ENCODE measurements at places on chromosomes 6 and 20.

DNA sequence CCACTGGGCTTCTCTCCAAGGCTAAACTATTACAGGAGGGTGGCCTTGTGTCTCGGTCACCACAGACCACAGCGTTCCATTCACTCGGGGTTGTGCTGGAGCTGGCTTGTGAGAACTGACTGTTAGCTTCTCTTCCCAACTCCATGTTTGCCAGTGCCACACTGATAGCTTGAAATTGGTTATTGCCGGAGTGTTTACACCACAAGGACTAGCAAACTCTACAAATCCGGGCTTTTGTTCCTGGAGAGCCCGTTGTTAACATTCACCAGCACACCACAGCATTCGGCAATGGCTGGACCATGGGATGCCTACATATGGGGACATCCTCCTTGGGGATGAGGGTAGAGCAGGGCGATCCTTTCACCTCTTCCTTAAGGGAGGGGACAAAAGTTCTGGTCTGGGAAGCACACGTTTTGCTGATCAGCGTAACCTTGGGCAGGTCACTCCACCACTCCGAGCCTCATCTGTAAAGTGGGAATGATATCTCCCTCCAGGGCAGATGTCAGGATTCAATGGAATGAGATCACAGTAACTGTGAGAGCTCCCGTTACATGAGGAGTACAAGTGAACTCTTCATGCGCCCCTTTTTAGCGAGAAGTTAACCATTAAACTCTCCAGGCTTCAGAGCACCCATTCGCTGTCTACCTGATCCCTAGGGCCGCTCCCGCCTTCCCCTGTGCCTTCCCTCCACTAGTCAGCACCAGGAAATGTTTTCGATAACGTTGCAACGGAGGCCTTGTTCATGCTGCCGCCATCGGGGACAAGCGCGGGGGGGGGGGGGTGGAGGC, 41.7 kb upstream of the TTPAL start:
- no peak for DNase-seq

- no peak for DNase-seq
Measured at GRCh38 chr6:56668158-56668557, 25.5 kb upstream of the DST start.

DNA sequence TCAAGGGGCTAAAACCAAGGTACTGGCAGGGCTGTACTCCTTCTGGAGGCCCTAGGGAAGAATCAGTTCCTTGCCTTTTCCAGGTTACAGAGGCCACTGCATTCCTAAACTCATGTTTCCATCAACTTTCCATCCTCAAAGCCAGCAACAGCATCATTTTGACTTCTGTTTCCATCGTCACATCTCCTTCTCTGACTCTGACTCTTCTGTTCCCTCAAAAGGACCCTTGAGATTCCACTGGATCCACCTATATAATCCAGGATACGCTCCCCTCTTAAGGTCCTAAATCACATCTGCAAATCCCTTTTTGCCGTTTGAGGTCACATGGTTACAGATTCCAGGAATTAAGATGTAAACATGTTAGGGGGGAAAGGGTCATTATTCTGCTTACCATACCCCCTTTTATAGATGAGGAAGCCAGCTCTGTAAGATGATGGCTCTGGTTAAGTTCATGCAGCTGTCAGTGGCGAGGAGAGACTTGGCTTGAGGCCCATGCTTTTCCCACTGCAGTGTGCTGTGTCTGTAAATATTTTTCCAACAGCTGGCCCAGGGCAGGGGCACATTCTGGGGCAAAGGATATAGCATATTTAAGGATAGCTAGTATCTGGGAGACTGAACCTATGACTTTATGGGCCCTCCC, 114.6 kb downstream of the TNFRSF21 start:
- DNase-seq, result no peak

DNA sequence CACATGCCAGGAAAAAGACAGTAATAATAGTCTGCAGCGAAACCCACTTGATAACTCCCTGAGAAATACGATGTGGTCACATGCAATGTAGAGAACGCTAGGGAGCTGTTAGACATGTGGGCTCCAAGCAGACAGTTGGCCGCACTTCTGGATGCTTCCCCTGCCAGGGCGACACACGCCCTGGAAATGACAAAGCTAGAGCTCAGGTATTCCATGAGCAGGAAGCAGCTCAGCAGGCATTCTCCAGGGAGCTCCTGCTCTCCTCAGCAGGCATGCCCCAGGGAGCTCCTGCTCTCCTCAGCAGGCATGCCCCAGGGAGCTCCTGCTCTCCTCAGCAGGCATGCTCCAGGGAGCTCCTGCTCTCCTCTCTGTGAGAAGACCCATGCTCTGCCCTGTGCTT, 52.4 kb upstream of the NXT1 start:
- DNase-seq, result no peak

GRCh38 chr20:48209102-48209501, 423.8 kb upstream of the SULF2 start:
- DNase-seq, result no peak

- DNase-seq, result no peak
Measured at GRCh38 chr6:6772751-6773150, 184.2 kb downstream of the LY86 start.

DNA sequence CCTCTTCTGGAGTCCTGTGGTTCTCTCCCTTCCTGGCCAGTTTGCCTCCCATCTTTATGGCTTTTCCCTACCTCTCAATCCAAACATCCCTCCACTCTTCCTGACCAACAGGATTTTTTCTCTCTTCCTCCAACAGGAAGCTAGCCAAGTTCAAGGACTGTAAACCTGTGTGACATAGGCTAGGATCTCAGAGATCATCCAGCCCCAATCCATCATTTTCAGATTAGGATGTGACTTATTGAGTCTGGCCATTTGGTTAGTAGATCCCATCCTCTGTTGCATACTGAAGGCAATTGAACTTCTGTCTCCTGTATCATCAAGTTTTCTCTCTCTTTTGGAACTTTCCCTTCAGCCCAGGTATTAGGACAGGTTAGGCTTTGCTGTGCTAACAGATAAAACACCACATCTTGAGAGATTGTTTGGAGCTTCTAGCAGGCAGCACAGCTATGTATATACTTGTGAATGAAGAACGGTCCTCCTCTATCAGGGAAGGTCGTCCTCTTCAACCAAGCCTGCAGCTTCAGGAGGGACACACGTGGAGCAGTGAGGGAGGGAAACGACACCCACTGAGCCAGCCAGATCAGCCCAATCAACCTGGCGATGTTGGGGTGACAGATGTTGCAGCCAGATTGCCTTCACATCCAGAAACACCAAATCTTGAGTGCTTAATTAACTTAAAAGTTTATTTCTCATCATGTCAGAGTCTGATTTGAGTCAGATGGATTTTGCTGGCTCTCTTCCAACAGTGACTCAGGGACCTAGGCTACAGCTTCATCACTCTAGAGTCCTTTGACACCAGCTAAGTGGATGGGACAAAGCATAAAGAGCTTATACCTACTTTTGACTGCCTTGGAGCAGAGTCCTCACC, 106.8 kb downstream of the GJA10 start:
- DNase-seq, result no peak

GRCh38 chr20:1623501-1624205, 3.8 kb upstream of the SIRPB1 start:
- DNase-seq, result no peak

DNA sequence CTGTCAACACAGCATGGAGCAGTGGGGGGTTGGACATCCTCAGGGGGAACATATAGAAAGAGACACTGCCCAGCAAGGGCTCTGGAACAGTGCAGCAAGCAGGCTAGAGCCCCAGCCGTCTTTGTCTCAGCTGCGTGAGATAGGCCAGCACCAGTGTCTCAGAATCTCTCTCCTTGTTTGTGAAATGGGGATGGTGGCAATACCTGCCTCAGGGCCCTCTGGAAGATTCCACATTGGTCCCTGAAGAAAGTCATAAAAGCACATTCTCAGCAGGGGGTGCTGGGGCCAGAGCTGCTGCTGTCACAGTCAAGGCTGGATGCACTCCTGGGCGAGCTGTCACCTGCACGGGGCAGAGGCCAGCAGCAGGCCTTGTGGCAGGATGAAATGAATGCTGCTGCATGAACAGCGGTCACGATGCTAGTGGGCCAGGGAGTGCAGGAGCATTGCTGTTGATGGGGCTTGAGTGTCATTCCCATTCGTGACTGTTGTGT, 121.7 kb downstream of the SYCP2 start:
- DNase-seq, result no peak
